Naive thymus-derived CD4-positive, alpha-beta T cell (primary cell): ENCODE measurements at places on chromosomes 3 and 15. TPM values are rescaled to one million over a fixed set of nuclear protein-coding genes. Genes with fewer than 3 reads are reported as not detected.

GRCh38 chr3:152399374-152399773 is 130.6 kb downstream of the MBNL1 start:
- H3K27me3 ChIP-seq: no peaks in the 10 kb centered on the region
- peaks cover 56% of the 10 kb centered on the region for H3K4me1 ChIP-seq
- no peak for DNase-seq
- H3K36me3 ChIP-seq: peaks cover 25% of the 10 kb centered on the region
- peak overlapping the region; percentile 48 for H3K27ac ChIP-seq
- no peak overlapping the region for H3K4me3 ChIP-seq

GRCh38 chr3:17632401-17633100 is 109.9 kb downstream of the TBC1D5 start:
- H3K4me3 ChIP-seq: no peak overlapping the region
- H3K27ac ChIP-seq: no peak overlapping the region
- H3K36me3 ChIP-seq: no peaks in the 10 kb centered on the region

DNA sequence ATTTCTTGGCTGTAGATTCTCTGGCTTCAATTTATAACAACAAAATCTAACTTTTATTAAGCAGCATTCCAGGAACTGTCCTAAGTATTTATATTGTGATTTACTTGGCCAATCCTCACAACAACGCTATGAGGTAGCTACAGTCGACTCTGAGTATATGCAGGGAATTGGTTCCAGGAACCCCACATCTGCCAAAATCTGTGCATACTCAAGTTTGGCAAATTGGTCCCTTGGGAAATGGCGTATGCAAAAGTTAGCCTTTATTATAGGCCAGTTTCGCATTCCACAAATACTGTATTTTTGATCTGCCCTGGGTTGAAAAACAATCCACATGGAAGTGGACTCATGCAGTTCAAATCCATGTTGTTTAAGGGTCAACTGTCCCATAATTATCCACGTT is 53.9 kb downstream of the RAP2B start:
- H3K4me3 ChIP-seq: no peak overlapping the region
- H3K27ac ChIP-seq: no peak overlapping the region
- no peak for DNase-seq
- H3K36me3 ChIP-seq: no peaks in the 10 kb centered on the region
- peaks cover 31% of the 10 kb centered on the region for H3K4me1 ChIP-seq

GRCh38 chr3:196611761-196612483 is 27.6 kb upstream of the NRROS start:
- H3K4me3 ChIP-seq: peak overlapping the region; percentile 3
- no peaks in the 10 kb centered on the region for H3K27me3 ChIP-seq
- peaks cover 26% of the 10 kb centered on the region for H3K4me1 ChIP-seq
- H3K27ac ChIP-seq: peak overlapping the region; percentile 47
- no peaks in the 10 kb centered on the region for H3K36me3 ChIP-seq

DNA sequence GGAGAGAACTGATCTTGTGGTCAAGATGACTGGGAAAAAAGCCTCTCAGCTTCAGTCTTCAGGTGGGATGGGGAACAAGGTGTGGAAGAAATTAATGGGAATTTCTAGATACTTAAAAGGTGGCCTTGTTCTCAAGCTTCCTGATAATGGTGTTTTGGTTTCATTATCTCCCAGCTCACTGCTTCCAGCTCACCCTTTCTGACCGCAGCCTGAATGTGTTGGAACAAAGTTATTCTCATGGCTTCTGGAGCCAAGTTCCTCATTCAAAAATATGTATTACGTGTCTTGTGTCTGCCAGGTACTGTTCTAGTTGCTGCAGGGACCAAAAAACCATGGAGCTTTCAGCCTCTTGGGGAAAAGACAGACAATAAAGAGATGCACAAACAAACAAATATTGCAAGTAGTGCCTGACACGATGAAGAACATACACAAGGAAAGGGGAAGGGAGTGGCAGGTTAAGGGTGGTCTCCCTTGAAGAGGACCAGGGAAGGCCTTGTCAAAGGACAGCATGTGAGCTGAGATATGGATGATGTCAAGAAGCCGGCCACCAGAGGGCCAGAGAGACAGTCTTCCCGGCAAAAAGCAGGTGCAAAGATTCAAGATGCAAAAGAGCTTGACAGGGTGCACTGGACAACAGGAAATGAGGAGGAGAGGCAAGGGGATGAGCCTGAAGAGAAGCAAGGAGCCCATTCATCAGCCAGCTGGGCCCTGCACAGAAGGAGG is 35.5 kb downstream of the ARRDC4 start:
- no peak for DNase-seq
- H3K27ac ChIP-seq: no peak overlapping the region
- H3K4me1 ChIP-seq: no peaks in the 10 kb centered on the region
- H3K4me3 ChIP-seq: peak overlapping the region; percentile 2
- H3K36me3 ChIP-seq: no peaks in the 10 kb centered on the region

DNA sequence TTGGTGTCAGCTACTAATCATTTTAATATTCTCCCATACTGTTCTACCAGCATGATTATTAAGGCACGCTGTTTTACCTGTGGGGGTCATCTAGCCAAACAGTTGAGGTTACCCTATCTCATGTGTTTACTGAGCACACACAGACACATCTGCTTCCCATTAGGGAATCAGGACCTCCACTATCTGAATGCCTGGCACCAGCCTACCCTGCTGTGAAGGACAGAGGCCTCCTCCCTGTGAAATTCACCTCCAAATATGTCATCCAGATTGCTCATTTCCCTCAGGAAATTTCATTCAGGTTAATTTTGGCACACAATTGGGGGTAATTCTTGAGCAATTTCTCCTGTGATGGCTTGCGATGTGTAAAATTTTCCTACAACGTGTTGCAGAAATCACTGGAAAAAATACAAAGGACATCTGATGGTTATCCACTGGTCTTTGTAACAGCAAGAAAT is 155.6 kb upstream of the NR2E3 start:
- DNase-seq: no peak
- H3K4me1 ChIP-seq: no peaks in the 10 kb centered on the region
- H3K36me3 ChIP-seq: no peaks in the 10 kb centered on the region
- no peaks in the 10 kb centered on the region for H3K27me3 ChIP-seq

DNA sequence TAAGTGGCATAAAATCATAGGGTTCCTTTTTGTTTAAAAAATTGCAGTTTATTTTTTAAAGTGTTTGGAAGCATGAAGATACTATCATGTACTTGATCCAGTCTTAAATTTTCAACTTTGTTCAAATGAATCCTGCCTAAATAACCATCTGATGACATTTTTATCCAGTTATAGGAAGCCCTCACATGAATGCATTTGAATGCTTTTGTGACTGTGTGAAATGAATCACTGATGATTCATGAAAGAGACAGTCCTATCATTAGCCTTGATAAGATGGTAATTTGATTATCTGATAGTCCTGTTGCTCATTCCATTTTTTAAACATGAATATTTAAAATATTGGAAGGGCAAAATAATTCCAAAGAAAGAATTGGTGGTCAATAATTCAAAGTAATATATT is 401.9 kb upstream of the ROBO2 start:
- no peak for DNase-seq
- no peaks in the 10 kb centered on the region for H3K4me1 ChIP-seq
- H3K27ac ChIP-seq: no peak overlapping the region

DNA sequence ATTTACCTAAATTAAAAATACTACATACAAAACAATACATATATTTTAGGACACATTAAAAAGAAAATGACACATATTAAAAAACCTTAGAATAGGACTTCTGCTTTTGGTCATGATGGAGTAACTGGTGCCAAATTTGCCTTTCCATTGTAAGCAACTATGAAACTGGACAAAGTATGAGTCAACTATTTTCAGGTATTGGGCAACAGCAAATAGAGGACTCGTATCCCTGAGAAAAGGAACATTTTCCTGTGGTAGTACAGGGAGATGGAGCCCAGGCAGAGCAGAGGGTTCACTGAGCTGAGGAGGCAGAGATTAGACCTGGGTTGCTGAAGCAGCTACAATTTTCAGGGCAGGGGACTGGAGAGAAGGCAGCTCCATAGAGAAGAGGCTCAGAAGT is 14.7 kb downstream of the CCR1 start:
- H3K4me3 ChIP-seq: no peak overlapping the region
- no peaks in the 10 kb centered on the region for H3K27me3 ChIP-seq
- no peaks in the 10 kb centered on the region for H3K4me1 ChIP-seq

DNA sequence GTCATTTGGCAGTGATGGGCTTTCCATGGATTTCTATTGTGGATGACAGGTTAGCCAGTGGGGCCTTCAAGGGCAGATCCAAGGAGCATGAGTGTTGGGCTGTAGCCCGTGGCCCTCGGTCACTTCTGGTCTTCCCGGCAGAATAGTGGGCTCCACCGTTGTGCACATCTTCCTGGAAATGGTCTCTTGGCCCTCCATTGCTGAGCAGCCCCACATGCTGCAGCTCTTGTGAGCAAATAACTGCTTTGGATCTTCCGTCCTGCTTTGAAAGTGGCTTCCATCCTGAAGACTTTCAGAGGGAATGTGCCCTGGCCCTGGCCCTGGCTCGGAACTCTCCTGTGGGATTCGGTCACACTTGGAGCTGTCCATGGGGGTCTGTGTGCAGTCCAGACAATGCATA is 102.8 kb downstream of the SNRPN start:
- DNase-seq: no peak
- no peaks in the 10 kb centered on the region for H3K27me3 ChIP-seq
- no peak overlapping the region for H3K27ac ChIP-seq
- H3K4me1 ChIP-seq: no peaks in the 10 kb centered on the region
- peaks cover 100% of the 10 kb centered on the region for H3K36me3 ChIP-seq

- no peak overlapping the region for H3K27ac ChIP-seq
- no peak for DNase-seq
- no peaks in the 10 kb centered on the region for H3K36me3 ChIP-seq
- H3K4me3 ChIP-seq: no peak overlapping the region
These were observed 20.4 kb downstream of the IGF1R start for GRCh38 chr15:98668566-98669308.

DNA sequence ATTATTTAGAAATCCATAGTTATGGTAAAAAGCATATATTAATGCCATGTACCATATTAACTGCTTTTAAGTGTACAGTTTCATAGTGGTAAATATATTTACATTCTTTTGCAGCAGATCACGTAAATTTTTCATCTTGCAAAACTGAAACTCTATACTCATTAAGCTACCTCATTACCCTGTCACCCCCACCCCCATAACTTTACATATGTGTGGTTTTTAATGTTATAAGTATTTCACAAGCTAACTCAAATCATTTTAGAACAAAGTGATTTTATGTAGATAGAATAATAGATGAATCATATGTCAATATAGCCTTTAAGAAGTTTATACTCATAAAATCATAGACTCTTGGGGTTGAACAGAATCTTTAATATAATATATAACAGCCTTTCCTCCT is 7.1 kb upstream of the TP63 start:
- no peaks in the 10 kb centered on the region for H3K36me3 ChIP-seq
- DNase-seq: no peak
- no peak overlapping the region for H3K4me3 ChIP-seq
- H3K27ac ChIP-seq: no peak overlapping the region
- no peaks in the 10 kb centered on the region for H3K4me1 ChIP-seq

DNA sequence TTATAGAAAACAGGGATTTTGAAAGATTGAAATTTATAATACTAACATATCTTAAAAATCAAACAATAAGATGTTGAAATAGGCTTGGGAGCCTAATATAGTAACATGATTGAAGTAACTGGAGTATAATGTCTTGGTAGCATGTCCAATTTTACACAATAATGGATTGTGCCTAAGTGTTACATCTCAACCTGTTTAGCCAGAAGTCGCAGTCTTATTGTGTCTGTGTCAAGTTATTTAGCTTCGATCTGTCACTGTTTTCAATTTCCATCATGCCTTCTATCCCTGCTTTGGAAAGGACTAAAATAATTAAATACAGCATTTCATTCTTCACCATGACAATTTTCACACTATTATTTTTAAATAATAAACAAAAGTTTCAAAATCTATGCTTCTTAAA is 1352.2 kb downstream of the SI start:
- H3K27ac ChIP-seq: no peak overlapping the region
- no peak overlapping the region for H3K4me3 ChIP-seq
- no peaks in the 10 kb centered on the region for H3K4me1 ChIP-seq
- H3K36me3 ChIP-seq: no peaks in the 10 kb centered on the region
- H3K27me3 ChIP-seq: no peaks in the 10 kb centered on the region
- no peak for DNase-seq

A4GNT gene
- not detected in 2 replicates for total RNA-seq

TMEM212 gene
- total RNA-seq: not detected

LRRC34 gene
- total RNA-seq: 0.42 TPM
